T-cell (primary cell): ENCODE measurements at places on chromosomes 1 and 21. TPM values are rescaled to one million over a fixed set of nuclear protein-coding genes. Genes with fewer than 3 reads are reported as not detected.

GRCh38 chr1:185292237-185292636, 24.8 kb downstream of the IVNS1ABP start:
- no peaks in the 10 kb centered on the region for H3K27me3 ChIP-seq
- H3K4me1 ChIP-seq, result no peaks in the 10 kb centered on the region
- H3K27ac ChIP-seq, result no peak overlapping the region

GRCh38 chr1:180144659-180145357, 9.9 kb upstream of the QSOX1 start:
- no peak for DNase-seq
- no peaks in the 10 kb centered on the region for H3K36me3 ChIP-seq
- H3K27ac ChIP-seq, result no peak overlapping the region
- peaks cover 3% of the 10 kb centered on the region for H3K27me3 ChIP-seq

DNA sequence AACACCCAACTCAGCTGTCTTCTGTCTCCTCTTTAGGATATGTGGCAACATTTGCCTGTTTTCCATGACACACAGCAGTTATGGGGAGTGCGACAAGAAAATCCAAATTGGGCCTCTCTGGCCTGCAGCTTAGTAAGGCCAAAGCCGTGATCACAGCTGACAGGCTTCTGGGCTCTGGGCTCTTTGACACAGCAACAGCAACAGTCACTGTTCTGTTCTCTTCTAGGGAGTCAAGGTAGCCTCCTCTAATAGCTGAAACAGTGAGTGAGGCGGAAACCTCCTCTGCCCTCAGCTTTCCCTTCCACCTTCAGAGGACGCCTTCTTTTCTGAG, 19.0 kb downstream of the CLCA1 start:
- H3K36me3 ChIP-seq, result no peaks in the 10 kb centered on the region
- no peak for DNase-seq
- H3K4me1 ChIP-seq, result no peaks in the 10 kb centered on the region
- no peak overlapping the region for H3K4me3 ChIP-seq

- H3K36me3 ChIP-seq, result no peaks in the 10 kb centered on the region
- no peak within 1 kb of the TSS for H3K27ac ChIP-seq
- peaks cover 14% of the 10 kb centered on the region for H3K27me3 ChIP-seq
- no peak within 1 kb of the TSS for H3K4me3 ChIP-seq
These were observed at the start of gene TRIM67 for GRCh38 chr1:231161667-231162296. Gene TRIM67 (plus strand): TSS chr1:231162058. CDS start chr1:231162970, 912 bp downstream.

GRCh38 chr1:107833061-107833460, 131.9 kb downstream of the VAV3 start:
- no peak for DNase-seq
- peaks cover 3% of the 10 kb centered on the region for H3K27me3 ChIP-seq
- no peaks in the 10 kb centered on the region for H3K36me3 ChIP-seq
- peaks cover 32% of the 10 kb centered on the region for H3K4me1 ChIP-seq
- H3K27ac ChIP-seq, result no peak overlapping the region

GRCh38 chr1:41500378-41500777, 15.9 kb upstream of the EDN2 start:
- H3K27me3 ChIP-seq, result no peaks in the 10 kb centered on the region
- H3K36me3 ChIP-seq, result no peaks in the 10 kb centered on the region
- H3K27ac ChIP-seq, result no peak overlapping the region
- H3K4me3 ChIP-seq, result no peak overlapping the region
- H3K4me1 ChIP-seq, result peaks cover 11% of the 10 kb centered on the region

GRCh38 chr1:64884261-64885040, 81.9 kb downstream of the JAK1 start:
- no peaks in the 10 kb centered on the region for H3K27me3 ChIP-seq
- DNase-seq, result no peak
- H3K27ac ChIP-seq, result no peak overlapping the region
- H3K4me3 ChIP-seq, result no peak overlapping the region
- peaks cover 4% of the 10 kb centered on the region for H3K36me3 ChIP-seq

GRCh38 chr1:230868736-230869385, 540 bp upstream of the C1orf198 start:
- H3K4me1 ChIP-seq, result peaks cover 14% of the 10 kb centered on the region
- no peak for DNase-seq
- no peaks in the 10 kb centered on the region for H3K36me3 ChIP-seq
- no peak overlapping the region for H3K27ac ChIP-seq
- peak overlapping the region; percentile 68 for H3K4me3 ChIP-seq

DNA sequence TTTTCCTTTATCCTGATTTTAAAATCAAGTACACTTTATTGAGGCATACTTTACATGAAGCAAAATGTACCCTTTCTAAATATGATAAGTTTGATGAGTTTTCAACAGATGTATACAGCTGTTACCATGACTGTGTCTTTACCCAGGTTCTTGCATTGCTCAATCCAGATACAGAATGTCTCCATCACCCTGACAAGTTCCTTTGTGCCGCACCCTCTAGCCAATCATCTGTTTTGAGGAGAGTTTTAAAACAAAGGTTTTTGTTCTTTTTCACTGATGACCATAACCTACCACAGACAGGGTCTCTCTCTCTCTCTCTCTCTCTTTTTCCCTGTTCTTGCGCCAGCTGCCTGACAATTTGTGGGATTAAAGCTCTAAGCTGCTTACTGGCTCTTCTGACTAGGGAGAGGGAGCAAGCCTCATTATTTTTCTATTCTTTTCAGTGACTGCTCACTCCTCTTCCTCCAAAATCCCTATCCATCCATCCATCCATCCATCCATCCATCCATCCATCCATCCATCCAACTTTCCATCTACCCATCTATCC, 1.2 kb upstream of the KCNE1 start:
- DNase-seq, result no peak
- no peak overlapping the region for H3K4me3 ChIP-seq
- H3K4me1 ChIP-seq, result peaks cover 2% of the 10 kb centered on the region

DNA sequence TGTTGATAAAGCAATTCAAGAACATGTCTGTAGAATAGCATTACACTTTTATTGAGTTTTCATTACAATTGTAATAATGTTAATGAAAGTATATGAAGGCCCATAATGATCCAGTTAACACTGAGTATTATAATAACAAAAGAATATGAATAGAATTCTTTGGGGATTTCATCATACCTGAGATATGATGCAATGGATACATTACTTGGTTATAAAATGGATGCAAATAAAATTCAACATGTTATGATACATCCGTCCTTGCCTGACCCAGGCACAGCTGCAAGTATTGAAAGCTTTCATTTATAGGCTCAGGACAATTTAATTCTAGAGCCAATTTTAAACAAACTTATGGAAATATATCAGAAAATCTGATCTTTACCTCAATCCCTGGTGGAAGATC, 8.2 kb upstream of the KCNA3 start:
- H3K27me3 ChIP-seq, result no peaks in the 10 kb centered on the region
- H3K4me1 ChIP-seq, result peaks cover 4% of the 10 kb centered on the region
- no peak for DNase-seq
- H3K27ac ChIP-seq, result no peak overlapping the region

DNA sequence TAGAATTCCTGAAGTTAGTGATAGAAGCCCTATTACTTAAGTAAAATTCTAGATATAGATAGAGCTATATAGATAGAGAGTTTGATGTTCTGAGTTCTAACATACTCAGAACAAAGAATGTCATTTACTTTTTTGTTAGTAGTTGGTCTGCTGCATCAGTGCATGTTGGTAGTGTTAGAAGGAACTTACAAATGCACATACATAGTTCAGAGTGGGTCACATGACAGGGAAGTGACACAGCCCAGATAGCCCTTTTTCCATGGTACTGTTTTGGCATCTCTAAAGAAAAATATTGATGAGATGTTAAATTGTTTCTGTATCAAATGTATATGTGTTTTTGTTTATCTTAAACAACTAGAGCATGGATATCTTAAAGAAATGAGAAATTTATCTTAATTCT, 45.7 kb downstream of the DHX9 start:
- H3K4me3 ChIP-seq, result no peak overlapping the region
- DNase-seq, result no peak
- H3K36me3 ChIP-seq, result peaks cover 81% of the 10 kb centered on the region
- H3K4me1 ChIP-seq, result peaks cover 5% of the 10 kb centered on the region
- H3K27ac ChIP-seq, result no peak overlapping the region

DNA sequence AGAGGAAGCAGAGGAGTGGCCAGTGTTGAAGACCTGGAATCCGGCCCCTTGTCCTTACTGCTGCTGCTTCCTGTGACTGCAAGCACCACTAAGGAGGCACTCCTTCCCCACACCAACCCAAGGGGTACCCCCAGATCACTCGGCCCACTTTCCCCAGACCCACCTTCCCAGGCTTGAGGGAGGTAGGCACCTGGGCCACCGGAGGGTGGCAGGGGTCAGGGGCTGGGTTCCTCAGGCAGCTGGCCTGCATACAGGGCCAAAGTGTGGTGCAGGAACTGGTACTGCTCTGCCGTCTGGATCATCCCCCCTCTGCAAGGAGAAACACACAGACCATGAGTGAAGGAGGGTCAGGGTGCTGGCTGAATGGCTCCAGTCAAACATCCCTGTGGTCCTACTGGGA, 3.9 kb upstream of the ARL8A start:
- H3K4me3 ChIP-seq, result no peak overlapping the region
- H3K36me3 ChIP-seq, result peaks cover 66% of the 10 kb centered on the region
- H3K27ac ChIP-seq, result no peak overlapping the region
- no peak for DNase-seq

DNA sequence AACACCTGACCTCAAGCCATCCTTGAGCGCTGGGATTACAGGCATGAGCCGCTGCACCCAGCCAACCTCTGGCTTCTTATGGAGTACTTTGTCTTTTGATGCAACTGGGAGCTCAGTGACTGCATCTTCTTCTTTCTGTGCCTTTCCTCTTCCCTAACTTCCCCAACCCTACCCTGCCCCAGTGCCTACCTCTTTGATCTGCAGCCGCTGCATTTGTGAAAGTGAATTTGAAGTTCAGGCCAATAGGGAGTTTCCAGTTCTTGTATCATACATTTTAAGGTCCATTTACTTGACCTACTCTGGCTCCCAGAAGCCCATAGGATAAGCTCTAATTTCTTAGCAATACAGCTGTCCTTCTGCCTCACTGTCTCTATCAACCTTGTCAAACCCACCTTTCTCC, 52.2 kb downstream of the KCNC4 start:
- H3K27me3 ChIP-seq, result peaks cover 8% of the 10 kb centered on the region
- no peak overlapping the region for H3K4me3 ChIP-seq
- no peaks in the 10 kb centered on the region for H3K4me1 ChIP-seq

GRCh38 chr1:100869996-100870395, 24.6 kb downstream of the EXTL2 start:
- H3K27ac ChIP-seq, result no peak overlapping the region
- no peaks in the 10 kb centered on the region for H3K27me3 ChIP-seq
- no peak for DNase-seq

DNA sequence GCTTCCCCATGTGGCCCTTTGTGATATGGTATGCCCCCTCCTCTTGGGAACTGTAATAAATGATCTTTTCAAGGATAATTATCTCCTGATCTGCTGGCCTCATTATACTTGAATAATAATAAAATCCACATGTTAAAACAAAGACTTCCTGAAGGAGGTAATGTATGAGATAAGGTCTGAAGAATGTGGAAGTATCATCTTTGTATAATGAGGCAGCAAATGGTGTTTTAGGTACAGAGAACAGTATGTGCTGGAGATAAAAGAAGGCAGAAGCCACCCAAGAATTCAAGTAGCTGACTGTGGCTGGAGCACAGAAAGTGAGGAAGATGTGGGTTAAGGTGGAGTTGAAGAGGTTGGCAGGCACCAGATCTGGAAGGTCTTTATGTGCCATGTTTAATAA, 12.8 kb upstream of the COG2 start:
- H3K4me1 ChIP-seq, result no peaks in the 10 kb centered on the region
- no peaks in the 10 kb centered on the region for H3K36me3 ChIP-seq

- no peaks in the 10 kb centered on the region for H3K36me3 ChIP-seq
- DNase-seq, result no peak
- H3K27ac ChIP-seq, result no peak overlapping the region
- no peaks in the 10 kb centered on the region for H3K27me3 ChIP-seq
- no peak overlapping the region for H3K4me3 ChIP-seq
- H3K4me1 ChIP-seq, result peaks cover 26% of the 10 kb centered on the region
These were observed 1.4 kb upstream of the DPM3 start for GRCh38 chr1:155141749-155142148.

GRCh38 chr21:42314616-42315295, 453 bp downstream of the TFF3 start:
- H3K36me3 ChIP-seq, result no peaks in the 10 kb centered on the region
- H3K4me3 ChIP-seq, result no peak overlapping the region
- peaks cover 15% of the 10 kb centered on the region for H3K27me3 ChIP-seq
- no peaks in the 10 kb centered on the region for H3K4me1 ChIP-seq
- DNase-seq, result no peak

DNA sequence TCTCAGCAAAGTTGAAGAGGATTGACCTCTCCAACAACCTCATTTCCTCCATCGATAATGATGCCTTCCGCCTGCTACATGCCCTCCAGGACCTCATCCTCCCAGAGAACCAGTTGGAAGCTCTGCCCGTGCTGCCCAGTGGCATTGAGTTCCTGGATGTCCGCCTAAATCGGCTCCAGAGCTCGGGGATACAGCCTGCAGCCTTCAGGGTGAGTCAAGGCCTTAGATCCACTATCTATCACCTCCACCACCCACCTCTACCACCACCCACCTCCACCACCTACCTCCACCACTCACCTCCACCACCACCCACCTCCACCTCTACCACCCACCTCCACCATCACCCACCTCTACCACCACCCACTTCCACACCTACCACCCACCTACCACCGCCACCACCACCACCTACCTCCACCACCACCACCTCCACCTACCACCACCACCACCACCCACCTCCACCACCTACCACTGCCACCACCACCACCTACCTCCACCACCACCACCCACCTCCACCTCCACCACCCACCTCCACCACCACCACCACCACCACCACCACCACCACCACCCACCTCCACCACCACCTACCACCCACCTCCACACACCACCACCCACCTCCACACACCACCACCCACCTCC, 5.8 kb downstream of the OPTC start:
- H3K36me3 ChIP-seq, result no peaks in the 10 kb centered on the region
- H3K4me3 ChIP-seq, result no peak overlapping the region
- no peak overlapping the region for H3K27ac ChIP-seq
- DNase-seq, result no peak

- no peaks in the 10 kb centered on the region for H3K27me3 ChIP-seq
- H3K4me3 ChIP-seq, result no peak overlapping the region
- no peak for DNase-seq
- no peak overlapping the region for H3K27ac ChIP-seq
- H3K4me1 ChIP-seq, result no peaks in the 10 kb centered on the region
These were observed 1530.1 kb upstream of the TPTE start for GRCh38 chr21:8991088-8991907.

- peak overlapping the region; percentile 74 for H3K4me3 ChIP-seq
- no peak for DNase-seq
- peaks cover 9% of the 10 kb centered on the region for H3K4me1 ChIP-seq
- H3K27ac ChIP-seq, result peak overlapping the region; percentile 87
These were observed 1.6 kb downstream of the TP53BP2 start for GRCh38 chr1:223843934-223844786.

Gene GJB3
- not detected for total RNA-seq

Gene PRMT2
- total RNA-seq, result 196 TPM

Gene RSPO1
- not detected for total RNA-seq

Gene TFF2
- total RNA-seq, result not detected

Gene KRTAP21-2
- not detected for total RNA-seq

Gene TTC22
- 11.1 TPM for total RNA-seq

Gene PROK1
- total RNA-seq, result not detected

Gene IGFN1
- total RNA-seq, result not detected

Gene DTL
- 1.9 TPM for total RNA-seq

Gene LAMC1
- total RNA-seq, result 3.1 TPM

Gene SLC35D1
- total RNA-seq, result 16.0 TPM
